ENCODE measurements at places on chromosomes 7 and 10.

DNA sequence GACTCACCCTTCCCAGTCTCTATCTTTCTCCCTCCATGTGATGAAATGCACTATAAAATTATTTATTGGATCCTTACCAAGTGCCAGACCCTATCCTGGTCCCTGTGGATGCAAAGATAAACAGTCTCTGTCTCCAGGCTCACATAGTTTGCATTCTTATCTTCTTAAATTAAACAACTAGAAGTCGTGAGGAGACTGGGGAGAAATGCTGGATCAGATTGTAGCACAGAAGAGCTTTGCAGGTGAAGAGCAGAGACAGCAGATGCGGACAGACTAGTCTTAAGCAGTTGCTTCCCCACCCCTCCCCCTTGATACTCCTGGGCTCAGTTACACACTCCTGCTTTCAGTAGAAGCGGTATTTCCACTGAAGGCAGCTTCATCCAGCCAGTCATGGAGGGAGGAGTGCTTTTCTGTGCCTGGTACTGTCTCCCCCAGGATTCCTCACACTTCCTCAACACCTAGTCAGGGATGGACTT lies 20.8 kb upstream of the CDK1 start:
- DNase-seq: no peak

- peak; percentile 69 for DNase-seq
These were observed 4.3 kb upstream of the YKT6 start for GRCh38 chr7:44196450-44196872.

DNA sequence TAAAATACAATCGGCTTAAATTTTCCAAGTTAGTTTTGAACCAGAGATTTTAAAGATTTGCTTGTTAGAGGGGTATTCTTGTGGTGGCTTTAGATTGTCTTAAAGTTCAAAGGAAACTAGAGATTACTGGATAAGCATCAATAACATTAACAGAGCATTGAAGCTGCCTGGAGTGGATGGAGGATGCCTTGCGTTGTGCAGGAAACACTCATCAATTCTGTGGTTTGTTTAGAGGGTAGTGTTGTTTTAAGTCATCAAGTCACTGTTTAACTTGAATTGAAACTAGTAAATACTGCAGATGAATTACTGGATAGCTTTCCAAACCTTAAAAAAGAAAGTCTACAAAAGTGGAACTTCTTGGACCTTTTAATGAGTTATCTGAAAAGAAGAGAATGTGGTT lies 218.6 kb downstream of the CELF2 start:
- DNase-seq: no peak

- no peak for DNase-seq
These were observed 170.5 kb downstream of the C1GALT1 start for GRCh38 chr7:7352845-7353244.

- peak; percentile 81 for DNase-seq
These were observed 5.0 kb upstream of the TNRC18 start for GRCh38 chr7:5428478-5429252.

GRCh38 chr7:105268511-105269392 lies 120.0 kb downstream of the SRPK2 start:
- DNase-seq: peak; percentile 34

DNA sequence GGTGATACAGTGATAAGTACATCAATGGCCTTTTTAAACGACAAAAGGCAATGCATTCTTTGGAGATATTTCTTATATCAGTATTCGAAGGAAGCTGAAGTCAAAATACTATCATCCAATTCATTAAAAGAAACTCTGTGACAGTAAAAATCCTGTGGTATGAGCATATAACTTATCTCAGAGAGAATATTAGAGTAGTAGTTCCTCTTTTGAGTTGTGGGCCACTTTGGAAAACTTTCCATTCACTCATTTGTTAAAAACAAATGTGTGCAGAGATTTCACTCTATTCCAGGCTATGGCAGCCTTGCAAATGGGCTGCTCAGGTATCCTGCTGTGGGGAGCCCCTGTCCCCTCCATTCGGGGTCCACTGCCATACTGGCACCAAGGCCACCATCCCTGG lies 55.3 kb upstream of the ZNF438 start:
- DNase-seq: no peak
